Endodermal cell (in vitro differentiated cells): ENCODE measurements at places on chromosomes 1 and 21. TPM values are rescaled to one million over a fixed set of nuclear protein-coding genes. Genes with fewer than 3 reads are reported as not detected.

- no peak for DNase-seq
Observed at GRCh38 chr1:198657550-198658064, 18.8 kb downstream of the PTPRC start.

The MYBPH gene
- total RNA-seq: not detected in 2 replicates

- DNase-seq: no peak
Observed at GRCh38 chr1:36349241-36349671, 25.8 kb upstream of the EVA1B start.

DNA sequence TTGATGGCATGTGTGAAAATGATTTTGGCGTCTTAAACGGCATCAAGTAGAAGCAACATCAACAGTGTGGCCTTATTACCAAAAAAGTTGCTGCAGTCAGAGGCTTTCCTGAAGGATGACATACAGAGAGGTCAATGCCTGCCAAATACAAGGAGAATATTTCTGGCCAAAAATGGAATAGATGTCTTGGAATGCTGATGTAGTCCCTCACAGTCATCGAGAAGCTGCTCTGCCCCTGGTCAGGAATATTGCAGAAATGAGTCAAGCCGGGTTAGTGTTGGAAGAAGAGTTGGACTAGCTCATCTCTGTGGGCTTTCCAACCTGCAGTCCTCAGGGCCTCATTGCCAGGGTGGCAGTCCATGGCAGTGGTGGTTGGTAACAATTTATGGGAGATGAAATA is 42.1 kb downstream of the NOS1AP start:
- no peak for DNase-seq

- DNase-seq: no peak
Observed at GRCh38 chr1:23497777-23498439, 13.9 kb upstream of the ASAP3 start.

DNA sequence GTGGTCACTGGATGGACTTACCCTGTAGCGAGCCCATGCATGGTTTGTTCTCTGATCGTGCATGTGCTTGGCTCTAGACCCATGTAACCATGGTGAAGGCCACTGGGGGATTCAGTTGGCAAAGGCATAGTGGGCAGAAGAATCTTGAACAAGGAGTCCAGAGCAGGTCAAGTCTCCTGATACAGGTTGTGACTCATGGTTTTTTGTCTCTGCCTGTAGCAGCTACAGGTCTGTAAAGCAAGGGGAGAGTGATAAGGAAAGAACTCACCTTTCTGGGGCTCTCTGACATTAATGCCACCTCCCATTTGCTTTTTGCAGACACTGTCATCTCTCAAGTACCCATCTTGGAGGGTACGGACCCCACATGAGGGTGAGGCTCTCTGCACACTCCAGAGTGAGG is 153.4 kb upstream of the CAMK1G start:
- DNase-seq: no peak

DNA sequence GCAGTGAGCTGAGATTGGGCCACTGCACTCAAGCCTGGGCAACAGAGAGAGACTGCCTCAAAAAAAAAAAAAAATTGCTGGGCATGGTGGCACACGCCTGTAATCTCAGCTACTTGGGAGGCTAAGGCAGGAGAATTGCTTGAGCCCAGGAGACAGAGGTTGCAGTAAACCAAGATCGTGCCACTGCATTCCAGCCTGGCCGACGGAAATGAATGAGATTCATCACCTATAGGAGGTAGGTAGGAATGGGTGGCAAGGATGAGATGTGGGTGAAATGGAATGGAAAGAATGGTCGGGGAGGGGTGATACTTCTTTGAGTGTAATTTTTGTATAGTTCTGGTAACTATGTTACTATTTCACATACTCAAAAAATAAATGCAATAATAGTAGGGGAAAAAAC is 15.4 kb downstream of the CTXND2 start:
- DNase-seq: peak; percentile 3

GRCh38 chr21:31577271-31577670 is 82.2 kb upstream of the SOD1 start:
- DNase-seq: no peak

The DNAH14 gene
- 31.9 and 36.6 TPM in 2 replicates for total RNA-seq

The PDC gene
- total RNA-seq: not detected in 3 replicates

- no peak for DNase-seq
Observed at GRCh38 chr21:27047658-27048314, 80.9 kb upstream of the ADAMTS5 start.

DNA sequence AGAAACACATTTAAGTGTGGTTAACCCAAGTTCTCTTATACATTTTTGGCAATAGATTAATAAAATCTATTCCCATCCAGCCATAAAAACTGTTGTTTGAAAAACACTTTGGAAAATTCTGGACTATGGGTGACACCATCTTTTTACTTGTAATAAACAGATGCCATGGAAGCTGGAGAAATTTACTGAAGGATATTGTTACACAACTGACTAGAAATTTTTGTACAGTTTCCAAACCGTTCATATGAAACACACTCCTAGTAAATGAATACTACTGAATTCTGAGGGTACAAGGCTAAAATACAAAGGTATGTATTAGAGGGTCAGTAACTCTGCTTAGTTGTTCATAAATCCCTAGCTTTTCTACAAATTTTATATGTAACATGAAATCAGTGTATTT is 48.7 kb downstream of the TRIM33 start:
- no peak for DNase-seq

The AJAP1 gene
- total RNA-seq: 11.9 to 22.9 TPM (median 22.1 TPM) in 3 replicates

The FCGR1A gene
- not detected in 2 replicates for total RNA-seq

The CA6 gene
- total RNA-seq: not detected in 3 replicates

GRCh38 chr1:77857552-77857951 is 30.9 kb upstream of the NEXN start:
- DNase-seq: no peak

DNA sequence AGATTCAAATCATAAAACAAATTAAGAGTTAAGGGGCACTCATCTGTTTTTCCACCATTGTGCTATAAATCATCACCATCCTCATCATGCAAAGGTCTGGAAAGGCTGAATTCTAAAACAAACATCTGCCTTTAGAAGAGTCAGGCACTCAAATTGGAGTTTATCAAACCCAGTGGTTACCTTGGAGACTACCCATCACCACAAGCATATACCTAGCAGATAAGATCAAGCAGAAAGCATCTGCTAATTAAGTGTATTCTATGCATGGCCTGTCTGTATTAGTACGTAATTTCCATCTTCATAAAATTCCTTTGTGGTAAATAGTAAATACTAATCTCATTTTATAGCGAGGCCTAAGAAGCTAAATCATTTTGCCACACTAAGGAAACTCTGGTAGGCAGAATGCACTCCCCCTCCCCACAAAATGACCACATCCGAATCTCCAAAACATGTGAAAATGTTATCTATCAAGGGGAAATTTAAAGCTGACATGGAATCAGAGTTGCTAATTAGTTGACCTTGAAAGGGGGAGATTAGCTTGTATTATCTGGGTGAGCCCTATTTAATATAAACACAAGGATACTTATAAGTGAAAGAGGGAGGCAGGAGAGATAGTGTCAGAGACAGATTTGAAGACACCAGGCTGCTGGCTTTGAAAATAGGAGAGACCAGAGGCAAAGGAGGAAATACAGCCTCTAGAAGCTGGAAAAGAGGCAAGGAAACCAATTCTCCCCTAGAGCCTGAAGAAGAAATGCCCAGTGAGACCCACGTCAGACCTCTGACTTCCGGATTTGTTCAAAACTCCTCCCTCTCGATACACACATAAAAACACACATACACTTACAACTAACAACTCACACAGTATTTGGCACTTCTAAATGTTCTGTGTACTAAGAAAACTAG is 23.2 kb downstream of the ARID4B start:
- DNase-seq: no peak

DNA sequence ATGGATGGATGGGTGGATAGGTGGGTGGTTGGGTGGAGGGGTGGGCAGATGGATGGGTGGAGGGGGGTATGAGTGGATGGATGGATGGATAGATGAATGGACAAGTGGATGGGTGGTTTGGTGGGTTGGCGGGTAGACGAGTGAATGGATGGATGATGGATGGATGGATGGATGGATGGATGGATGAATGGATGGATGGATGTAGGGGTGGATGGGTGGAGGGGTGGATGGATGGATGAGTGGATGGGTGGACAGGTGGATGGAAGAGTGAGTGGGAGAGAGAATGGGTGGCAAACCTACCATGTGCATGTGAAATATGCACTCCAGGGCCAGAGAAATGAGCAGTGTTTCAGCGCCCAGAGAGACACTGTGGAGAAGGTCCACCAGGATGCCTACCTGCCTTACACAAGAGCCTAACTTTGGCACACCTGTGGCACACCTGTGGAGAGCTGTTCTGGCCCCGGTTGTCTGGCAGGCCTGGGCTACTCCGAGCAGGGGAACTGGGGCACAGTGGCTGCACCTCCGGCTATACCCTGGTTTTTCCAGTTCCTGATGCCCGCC is 12.8 kb downstream of the EPHA2 start:
- DNase-seq: no peak

The OR2T2 gene
- not detected in 2 replicates for total RNA-seq

The S100A7A gene
- total RNA-seq: not detected in 2 replicates

The PCP4L1 gene
- total RNA-seq: 8.1 and 11.3 TPM in 2 replicates

The ANKRD35 gene
- 1.4 TPM in 3 replicates for total RNA-seq

DNA sequence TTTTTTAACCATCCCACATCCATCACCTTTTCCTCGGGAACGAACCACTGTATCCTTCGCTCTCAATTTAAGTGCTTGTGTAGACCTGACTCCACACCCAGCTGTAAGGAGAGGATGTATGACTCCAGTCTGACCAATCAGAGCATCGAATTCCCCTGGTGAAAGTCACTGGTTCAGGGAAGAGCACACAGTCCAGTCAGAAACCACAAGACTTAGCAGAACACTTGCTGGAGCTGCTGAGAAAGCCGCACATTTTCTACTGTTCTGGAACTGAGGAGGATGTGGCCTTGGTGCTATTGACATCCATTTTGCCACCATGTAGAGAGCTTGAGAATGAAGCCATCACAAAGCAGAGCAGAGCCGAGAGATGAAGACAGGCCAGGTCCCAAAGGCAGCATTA is 59.9 kb upstream of the CNN3 start:
- DNase-seq: no peak

The BCAR3 gene
- total RNA-seq: 32.7 to 36.9 TPM (median 35.8 TPM) in 3 replicates

The NUDT4B gene
- total RNA-seq: 0.71 to 1.3 TPM in 2 of 3 replicates, not detected in the other

DNA sequence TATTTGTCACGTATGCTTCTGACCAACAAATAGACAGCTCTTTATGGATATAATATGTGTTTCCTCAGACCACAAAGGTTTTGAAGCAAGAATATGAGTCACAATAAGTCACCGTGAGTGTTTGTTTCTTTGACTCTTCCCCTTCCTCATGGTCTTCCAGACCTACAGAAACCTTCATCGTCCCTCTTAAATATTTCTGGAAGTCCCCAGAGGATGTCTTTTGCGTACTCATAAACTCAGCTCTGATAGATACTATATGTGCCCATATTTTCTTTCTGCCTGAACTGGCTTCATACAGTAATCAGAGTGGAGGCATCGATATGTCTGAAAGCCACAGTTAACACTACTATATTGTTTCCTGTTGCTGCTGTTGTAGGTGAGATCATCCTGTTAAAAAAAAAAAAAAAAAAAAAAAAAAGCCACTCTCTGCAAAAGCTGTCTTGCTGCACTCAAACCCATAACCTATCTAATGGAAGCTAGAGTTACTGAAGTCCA is 38.4 kb downstream of the ADAMTS1 start:
- no peak for DNase-seq

The DDR2 gene
- total RNA-seq: 0.26 and 0.56 TPM in 2 replicates

- DNase-seq: no peak
Observed at GRCh38 chr1:165222580-165222979, 133.9 kb downstream of the LMX1A start.

The C1orf216 gene
- 3.4 to 14.3 TPM (median 13.0 TPM) in 3 replicates for total RNA-seq
